ENCODE measurements at places on chromosomes 3 and 15.

DNA sequence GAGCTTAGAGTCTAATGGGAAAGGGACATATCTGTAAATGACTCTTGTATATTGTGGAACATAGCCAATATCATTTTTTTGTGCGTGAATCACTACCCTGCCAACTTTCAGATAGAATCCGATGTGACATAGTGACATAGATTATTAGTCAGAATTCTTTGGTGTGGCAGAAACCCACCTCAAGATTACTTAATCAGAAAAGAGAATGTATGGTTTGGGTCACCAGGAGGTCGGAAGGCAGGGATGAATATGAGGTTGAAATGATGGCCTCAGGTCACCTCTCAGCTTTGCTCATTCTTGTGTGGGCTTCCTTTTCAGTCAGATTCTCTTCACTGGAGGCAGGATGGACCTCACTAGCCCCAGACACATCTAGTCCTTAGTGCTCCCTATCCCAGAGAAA is 41.4 kb downstream of the SNAPC5 start:
- no peak for DNase-seq

DNA sequence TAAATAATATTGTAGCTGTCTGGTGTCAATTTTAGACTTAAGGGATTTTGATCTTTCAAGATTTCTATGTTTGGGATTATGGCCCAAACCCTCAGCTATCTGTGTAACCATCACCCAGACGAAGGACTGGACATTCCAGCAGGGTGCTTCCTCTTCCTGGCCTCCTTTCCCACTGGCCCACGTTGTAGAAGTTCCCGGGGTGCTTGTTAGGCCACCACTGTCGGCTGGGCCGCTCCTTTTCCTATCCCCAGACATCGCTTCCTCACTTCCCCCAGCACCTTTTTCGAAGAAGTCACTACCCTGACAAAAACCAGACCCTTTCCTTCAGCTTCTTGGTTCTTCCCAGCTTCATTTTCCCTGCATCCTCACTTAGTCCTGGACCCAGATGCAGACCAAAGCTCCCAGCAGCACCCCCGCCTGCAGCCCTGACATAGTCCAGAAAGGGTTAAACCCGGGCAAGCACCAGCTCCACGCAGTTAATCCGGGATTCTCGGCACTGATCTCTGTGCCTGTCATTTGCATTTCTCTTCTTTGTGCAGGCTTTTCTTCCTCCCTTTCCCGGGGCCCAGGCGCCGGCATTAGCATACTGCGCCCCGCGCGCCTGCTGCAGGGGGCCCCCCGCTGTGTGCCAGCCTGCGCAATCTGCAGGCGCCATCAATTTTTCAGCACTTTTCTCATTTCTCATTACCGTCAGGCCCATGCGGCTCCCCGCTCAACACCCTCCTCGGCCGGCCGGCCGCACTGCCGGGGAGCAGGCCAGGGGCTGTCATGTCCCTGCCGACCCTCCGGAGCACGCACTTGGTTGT is 90.6 kb downstream of the ZNF621 start:
- DNase-seq: no peak

- no peak for DNase-seq
Measured at GRCh38 chr3:14415501-14415900, 13.1 kb downstream of the SLC6A6 start.

DNA sequence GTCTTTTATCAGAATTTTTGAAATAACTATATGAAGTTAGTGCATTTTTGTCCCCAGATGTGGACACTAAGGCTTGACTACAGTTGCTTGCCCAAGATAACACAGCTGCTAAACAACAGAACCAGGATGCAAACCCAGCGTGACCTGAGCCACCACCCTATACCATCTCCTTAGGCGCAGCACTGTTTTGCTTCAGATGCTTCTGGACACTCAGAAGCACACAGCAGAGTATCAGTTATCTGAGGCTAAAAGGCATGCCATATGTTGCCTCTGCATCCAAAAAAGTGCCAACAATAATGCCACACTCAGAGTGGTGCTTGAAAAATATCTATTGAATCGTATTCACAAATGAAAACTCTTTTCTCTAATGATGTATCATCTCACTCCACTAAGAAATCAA is 24.5 kb downstream of the KCNMB2 start:
- DNase-seq: no peak

DNA sequence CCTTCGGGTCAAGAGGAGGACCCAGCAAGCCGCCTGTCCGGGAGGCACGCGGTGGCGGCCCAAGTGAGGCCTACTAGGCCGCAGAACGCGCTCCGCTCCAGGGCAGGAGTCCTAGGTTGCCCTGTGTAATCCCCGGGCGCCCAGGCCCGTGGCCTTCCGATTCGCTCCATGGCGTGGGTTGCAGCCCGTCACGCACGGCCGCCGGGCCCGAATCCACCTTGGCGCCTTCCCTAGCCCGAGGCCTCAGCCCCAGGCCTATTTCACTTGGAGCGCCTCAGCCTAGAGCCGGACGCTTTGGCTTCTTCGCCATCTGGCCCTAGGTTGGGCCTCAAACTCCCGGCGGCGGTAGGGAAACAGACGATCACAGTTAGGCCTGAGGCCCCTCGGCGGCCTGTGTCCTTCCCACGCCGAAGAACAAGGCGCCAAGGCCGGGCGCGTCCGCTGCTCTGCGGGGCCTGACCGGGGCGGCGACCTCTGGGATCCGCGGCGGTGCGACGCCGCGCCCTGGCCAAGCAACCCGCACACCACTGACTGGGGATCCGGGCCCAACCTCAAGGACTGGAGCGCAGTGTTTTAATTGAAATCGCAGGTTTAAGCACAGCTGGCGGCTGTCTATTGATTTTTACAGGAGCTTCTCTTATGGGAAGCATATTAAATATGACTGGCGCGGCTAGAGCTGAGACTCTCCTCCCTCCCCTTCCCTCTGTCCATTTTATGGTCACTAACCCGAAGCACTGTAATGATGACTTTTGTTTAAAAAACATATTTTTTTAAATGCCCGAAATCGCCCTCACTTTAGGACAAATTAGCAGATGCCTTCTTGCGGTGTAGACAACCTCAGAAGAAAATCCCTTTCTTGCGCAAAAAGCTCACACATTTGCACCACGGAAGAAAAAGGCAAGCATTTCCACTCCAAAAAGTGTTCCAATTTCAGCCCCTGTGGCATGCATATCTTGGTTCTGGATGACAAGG is 3.8 kb upstream of the FEZF2 start:
- no peak for DNase-seq

DNA sequence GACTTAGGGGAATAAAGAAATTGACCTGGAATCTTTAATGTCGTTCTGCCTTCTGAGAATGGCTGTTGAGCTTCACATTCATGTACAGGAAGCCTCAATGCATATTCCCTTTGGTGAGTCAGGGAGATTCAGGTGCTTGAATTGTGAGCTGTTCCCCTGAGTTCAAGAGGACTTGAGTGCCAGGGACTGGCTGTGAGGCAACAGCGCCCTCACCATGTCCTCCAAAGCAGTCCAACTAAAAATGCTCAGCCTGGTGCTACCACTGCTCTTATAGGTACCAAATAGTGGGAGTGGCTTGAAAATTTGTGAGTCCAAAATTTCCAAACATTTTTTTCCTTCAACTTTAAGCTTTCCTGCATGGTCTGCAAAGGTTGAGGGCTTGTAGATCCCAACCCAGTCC is 54.1 kb downstream of the LEO1 start:
- no peak for DNase-seq

DNA sequence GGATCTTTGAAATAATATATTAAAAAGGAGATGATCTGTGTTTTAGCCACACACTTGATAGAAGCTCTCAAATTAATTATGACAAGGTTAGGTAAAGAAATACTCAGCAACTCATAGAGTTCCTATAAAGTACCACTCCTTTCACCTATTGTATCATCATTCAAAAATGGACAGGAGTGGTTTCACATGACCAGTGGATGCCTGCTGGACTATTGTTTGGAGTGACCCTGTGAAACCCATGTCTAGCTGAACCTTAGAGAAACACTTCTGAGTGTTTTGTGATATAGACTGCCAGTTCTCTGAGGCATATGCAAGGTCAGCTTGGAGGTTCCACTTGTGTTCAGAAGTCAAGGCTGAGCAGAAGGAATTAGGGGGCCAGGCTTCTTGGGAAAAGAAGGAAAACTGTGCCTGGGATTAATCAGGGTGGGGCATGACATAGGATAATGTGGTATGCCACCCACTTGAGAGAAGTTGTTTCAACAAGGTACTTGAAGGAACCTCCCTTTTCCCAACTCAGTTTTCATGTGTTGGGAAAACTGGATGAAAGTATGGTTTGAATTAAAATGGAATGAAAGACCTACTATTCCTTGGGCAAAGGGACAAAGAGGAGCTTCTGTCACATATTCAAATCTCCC is 15.4 kb downstream of the PARP14 start:
- DNase-seq: no peak

DNA sequence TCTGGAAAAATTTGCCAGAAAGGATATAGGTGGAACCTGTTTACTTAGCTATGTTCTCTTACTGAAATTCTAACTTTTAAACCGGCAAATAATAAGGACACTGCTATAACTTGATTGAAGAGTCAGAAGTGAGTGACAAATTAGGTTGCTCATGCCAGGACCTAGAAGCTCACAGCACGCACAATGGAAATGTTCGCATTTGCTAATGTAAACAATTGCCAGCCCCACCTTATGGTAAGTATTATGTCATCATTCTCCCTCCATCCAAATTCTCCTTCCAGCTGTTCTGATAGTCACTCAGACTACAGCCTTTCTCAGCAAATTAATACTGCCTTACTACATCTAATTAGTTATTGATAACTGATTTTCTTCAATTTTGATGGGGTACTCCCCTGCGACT is 4.8 kb upstream of the STXBP5L start:
- DNase-seq: no peak

DNA sequence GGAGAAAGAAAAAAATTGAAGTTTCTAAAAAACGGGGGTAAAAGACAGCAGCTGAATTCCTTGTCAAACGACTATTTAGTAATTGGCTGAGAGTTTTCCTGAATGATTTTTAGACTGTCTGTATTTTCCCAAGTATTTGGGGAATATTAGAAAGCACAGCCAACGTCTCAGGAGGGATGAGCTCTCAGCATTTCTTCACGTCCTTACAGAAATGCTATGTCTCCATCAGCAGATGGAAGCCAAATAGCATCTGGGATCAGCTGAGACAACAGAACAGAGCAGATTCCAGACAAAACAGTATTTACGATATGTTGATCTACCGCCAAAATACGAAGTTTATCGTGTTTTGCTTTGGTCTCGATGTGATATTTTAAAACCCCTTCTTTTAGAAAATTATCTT is 5.3 kb upstream of the TMC3 start:
- DNase-seq: no peak

- DNase-seq: no peak
Measured at GRCh38 chr15:69748576-69749185, 296.1 kb downstream of the RPLP1 start.

GRCh38 chr3:111282024-111282423 is 210.4 kb downstream of the NECTIN3 start:
- DNase-seq: no peak

- DNase-seq: no peak
Measured at GRCh38 chr15:92503889-92504288, 110.2 kb downstream of the ST8SIA2 start.

GRCh38 chr3:65995030-65995429 is 43.7 kb downstream of the MAGI1 start:
- no peak for DNase-seq

Measured in stimulated activated CD8-positive, alpha-beta memory T cell treated with anti-CD3 and anti-CD28 coated beads, Interleukin-7, amount 100 ng/mL, for 1 hour (primary cell).